ENCODE measurements at places on chromosomes 7 and 10. TPM values are rescaled to one million over a fixed set of nuclear protein-coding genes. Genes with fewer than 3 reads are reported as not detected.
A peak's percentile ranks its signal among the peaks of the same experiment; 100 is the strongest.

GRCh38 chr7:122791959-122792545 lies 89.3 kb upstream of the RNF148 start:
- DNase-seq, result no peak

- DNase-seq, result no peak
These were observed 27.1 kb downstream of the PCGF5 start for GRCh38 chr10:91247360-91248111.

GRCh38 chr10:50540069-50540825 lies 83.5 kb downstream of the SGMS1 start:
- DNase-seq, result no peak

DNA sequence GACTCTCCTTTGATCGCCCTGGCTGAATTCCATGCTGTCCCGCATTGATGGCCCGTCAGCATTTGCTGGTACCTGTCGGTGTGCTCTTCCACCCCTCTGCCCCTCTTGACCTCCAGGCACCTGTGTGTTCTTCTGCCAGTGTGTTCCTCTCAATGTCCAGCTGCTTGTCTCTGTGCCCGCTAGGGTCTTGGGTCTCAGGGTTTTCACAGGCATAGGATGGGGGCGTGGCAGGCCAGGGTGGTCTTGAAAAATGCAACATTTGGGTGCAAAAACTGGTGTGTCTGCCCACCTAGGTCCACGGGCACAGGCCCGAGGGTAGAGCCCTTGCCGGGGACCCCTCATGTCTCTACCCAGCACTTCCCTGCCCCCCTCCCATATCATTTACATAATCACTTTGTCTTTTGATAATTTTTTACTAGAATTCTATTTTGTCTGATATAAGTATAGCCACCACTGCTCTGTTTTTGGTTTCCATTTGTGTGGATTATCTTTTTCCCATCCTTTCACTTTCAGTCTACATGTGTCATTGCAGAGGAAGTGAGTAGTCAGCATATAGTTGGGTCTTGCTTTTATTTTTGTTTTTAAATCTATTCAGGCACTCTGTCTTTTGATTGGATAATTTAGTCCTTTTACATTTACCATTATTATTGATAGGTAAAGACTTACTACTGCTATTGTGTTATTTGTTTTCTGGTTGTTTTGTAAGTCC lies 46.6 kb upstream of the ADRA2A start:
- DNase-seq, result no peak

DNA sequence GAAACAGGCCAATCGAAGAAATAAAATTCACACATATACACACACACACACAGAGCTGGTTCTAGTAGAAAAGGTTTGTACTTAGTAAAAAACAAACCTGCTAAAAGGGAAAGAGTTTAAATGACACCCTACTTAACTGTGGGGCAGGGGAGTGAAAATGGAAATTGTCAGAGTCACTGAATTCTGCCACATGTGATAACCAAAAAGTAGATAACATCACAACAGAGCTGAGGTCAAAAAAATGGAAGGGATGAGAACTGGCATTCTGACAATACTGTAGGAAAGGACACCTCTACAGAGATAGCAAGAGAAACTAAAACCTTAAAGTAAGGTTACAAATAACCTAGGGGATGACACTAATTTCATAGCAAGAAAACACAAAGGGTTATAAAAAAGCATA lies 74.6 kb downstream of the CACUL1 start:
- no peak for DNase-seq

DNA sequence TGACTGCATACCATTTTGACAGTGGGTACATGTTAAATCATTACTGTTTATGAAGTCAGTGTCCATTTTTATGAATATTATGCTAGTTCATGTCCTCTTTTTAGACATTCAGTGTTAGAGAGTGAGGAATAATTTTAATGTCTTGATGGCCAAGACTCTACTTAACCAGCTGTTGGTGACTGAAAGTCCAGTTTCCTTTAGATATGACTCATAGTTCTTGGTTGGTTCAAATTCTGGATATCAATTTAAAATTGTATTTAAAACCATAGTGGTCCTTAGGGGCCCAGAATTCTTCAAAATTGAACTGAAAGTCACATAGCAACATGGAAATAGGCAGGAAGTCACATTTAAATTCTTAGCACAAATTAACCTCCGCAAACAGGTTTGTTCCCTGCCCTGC lies 196.5 kb upstream of the PRPS1L1 start:
- no peak for DNase-seq

DNA sequence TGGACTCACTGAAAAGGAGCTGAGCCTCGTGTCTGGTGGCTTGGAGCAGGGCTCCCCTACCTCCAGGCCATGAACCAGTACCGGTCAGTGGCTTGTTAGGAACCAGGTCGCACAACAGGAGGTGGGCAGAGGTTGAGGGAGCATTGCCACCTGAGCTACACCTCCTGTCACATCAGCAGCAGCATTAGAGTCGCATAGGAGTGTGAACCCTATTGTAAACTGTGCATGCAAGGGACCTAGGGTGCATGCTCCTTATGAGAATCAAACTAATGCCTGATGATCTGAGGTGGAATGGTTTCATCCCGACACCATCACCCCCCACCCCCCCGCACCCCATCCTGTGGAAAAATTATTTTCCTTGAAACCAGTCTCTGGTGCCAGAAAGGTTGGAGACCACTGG lies 50.4 kb downstream of the TSPAN15 start:
- DNase-seq, result no peak

DNA sequence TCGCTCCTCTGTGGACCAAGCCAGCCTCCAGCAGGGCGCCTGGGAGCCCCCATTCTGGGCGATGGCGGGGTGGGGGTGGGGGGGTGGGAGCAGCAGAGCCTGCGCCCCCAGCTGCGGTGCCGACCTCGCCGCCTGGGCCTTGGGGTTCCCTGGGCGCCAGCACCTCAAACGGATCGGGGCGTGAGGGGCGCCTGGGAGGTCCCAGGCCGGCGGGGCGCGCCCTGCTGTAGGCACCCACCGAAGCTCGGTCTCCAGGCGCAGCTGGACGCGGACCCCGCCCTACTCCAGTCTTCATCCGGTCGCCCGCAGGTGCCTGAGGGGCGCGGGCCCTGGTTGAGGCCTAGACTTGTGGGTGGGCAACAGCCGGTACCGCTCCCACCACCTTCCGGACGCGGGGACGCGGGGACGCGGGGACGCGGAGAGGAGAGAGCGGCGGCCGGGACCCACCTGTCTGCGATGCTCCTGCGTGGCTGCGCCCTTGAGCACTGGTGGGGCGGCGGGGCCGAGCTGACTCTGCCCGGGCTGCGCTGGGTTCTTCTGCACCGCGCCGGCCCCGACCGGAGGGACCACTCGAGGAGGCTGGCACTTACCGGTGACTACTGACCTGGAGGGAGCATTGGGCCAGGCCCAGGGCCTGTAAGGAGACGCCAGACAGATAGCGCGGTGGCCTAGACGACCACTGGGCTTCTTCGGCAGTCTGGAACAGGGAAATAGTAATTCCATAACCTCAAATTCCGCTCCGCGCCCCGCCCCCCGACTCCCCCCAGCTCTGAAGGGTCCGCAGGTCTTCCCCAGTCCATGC lies 5.5 kb upstream of the KCP start:
- no peak for DNase-seq

GRCh38 chr7:14858866-14859265 lies 43.7 kb downstream of the DGKB start:
- no peak for DNase-seq

GRCh38 chr10:110091830-110092229 lies 84.0 kb downstream of the ADD3 start:
- DNase-seq, result no peak

DNA sequence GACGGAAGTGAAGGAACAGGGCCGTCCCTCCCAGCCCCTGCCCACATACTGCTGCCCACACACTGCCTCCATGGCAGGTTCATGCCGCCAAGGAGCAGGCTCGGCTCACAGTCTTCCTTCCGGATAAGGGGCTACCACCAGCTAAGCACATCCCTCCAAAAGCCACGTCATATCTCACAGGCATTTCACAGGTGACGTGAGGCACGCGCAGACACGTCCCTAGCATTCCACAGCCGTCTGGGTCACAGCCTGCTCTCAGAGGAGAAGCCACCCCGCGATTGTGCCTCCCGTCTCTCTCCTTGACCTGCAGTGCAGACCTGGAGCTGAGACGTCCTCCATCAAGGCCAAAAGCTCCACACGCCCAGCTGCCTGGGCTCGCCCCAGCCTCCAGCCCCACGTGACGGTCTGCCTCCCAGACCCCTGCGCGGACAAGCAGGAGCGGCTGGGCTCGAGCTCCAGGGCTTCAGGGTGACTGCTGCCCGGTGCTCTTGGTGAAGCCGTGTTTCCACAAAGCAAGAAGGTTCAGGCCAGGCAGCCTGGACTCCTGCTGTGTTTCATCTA lies 114.0 kb downstream of the MAD1L1 start:
- DNase-seq, result peak; percentile 47

- no peak for DNase-seq
These were observed 29.2 kb downstream of the ZNF783 start for GRCh38 chr7:149291036-149291780.

GRCh38 chr10:50316174-50316573 lies 64.9 kb upstream of the ASAH2 start:
- peak; percentile 27 for DNase-seq

DNA sequence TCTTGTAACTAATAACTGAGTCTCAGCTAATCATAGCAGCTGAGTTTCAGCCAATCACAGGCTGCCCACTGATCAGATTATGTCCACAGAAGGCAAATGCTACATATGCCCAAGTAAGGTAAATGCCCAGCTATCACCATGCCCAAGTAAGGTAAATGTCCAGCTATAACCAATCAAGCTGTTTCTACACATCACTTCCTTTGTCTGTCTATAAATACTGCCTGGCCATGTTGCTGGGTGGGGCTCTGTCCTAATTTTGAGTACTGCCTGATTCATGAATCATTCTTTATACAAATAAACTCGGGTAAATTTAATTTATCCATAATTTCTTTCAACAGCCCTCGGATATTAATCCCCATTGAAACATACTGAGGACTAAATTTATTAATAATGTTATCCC lies 312.4 kb downstream of the CACNA2D1 start:
- DNase-seq, result no peak

DNA sequence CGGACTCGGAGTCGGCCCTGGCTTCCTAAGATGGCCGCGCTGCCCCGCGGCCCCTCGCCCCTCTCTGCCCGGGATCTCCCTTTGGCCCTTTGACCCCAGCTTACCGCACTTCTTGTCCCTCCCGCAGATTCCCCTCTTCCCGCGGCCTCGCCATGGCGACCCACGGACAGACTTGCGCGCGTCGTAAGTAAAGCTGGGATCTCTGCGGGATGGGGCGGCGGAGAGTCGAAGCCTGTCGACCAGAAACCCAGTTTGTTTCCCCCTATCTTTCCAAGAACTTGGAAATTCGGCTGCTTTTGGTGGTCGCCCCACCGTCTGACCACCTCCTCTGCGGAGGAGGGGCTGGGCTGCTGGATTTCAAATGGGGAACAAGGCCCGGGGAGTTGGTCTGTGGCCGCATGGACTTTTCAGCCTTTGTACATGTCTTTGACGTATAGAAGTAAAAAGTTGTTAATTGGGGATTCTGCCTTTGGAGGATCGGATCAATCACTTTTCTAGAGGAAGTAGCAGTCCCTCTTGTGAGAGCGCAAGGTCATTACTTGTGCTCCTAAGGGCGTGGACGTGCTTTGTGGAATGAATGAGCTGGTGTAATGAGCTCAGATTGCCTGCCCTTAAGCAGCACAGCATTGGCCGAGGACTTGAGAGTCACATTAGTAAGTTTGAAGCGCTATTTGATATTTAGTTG lies 553 bp downstream of the VDAC2 start:
- peak; percentile 45 for DNase-seq

GRCh38 chr7:116671681-116672595 lies at the start of gene MET:
Gene MET (plus strand): TSS chr7:116672196. CDS start chr7:116699085, 26,889 bp downstream.
- peak; percentile 83 for DNase-seq

DNA sequence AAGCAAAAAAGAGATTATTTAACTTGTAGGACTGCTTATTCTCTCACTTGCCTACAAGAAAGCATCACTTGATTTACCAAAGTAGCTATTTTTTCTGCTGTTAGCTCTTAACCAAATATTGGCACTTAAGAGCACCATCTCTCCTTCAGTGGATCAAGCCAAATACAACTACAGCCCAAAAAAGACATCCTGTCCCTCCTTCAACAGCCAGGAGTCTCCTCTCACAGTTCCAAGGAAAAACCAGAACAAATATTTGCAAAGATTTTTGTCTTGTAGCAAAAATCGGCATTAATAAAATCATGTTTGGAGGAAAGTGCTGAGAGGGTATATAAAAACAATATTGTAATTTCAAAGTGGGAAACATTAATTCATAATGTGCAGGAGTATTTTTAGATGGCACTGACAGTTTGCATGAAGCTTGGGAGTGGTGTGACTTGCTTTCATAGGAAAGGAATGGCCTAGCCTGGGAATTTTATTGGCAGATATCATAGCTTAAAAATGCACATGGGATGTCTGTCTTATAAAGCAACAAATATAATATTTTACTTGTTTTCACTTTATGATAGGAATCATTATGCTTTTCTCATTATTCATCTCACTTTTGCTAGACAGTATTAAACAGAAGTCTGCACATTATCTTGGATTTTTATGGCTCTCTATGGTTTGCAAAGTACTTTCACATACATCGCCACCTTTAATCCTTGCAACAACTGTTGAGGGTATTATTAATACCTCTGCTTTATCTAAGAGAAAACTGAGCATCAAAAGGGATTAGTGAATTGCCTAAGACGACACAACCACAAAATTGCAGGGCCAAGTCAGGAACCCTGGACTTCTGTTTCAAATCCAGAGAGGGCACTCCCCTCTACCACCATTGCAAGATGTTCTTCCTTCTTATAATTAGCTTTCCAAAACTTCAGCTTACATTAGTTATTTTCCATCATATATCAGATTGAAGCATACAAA lies 103.5 kb downstream of the AGMO start:
- peak; percentile 44 for DNase-seq

The TLL2 gene
- 1.2 TPM for total RNA-seq

The SFTPA1 gene
- 0.48 TPM for total RNA-seq

The TLX1 gene
- 3.4 TPM for total RNA-seq

Data from umbilical cord (tissue), 2 donors.